ENCODE measurements at places on chromosomes 13 and 19.

DNA sequence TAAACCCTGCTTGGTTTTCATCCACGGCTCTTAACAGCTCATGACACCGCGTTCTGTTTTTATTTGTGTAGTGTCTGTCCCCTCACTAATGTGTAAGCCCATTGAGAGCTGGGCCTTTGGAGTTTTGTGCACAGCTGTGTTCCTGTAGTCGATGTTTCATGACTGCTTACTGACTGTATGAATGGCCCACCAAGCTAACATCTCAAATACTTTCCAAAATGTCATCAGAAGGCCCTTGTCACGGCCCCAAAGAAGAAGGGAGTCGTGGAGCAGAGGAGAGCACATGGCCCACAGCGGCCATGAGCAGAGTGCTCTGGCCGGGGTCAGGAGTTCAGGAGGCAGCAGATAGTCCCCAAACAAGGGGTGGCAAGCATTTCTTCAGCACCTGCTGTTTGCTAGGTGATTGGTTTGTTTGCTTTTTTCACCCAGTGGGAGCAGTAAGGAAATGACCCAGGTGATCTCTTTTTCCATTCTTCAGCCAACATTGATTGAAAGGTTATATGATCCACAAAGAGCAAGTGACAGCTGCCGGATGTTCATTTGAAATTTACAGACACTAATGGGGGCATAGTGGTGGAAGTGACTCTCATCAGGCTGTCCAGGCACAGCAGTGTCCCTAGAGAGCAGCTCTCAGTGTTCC is 315.2 kb downstream of the ATP8A2 start:
- DNase-seq = no peak
- peaks cover 5% of the 10 kb centered on the region for H3K4me1 ChIP-seq

DNA sequence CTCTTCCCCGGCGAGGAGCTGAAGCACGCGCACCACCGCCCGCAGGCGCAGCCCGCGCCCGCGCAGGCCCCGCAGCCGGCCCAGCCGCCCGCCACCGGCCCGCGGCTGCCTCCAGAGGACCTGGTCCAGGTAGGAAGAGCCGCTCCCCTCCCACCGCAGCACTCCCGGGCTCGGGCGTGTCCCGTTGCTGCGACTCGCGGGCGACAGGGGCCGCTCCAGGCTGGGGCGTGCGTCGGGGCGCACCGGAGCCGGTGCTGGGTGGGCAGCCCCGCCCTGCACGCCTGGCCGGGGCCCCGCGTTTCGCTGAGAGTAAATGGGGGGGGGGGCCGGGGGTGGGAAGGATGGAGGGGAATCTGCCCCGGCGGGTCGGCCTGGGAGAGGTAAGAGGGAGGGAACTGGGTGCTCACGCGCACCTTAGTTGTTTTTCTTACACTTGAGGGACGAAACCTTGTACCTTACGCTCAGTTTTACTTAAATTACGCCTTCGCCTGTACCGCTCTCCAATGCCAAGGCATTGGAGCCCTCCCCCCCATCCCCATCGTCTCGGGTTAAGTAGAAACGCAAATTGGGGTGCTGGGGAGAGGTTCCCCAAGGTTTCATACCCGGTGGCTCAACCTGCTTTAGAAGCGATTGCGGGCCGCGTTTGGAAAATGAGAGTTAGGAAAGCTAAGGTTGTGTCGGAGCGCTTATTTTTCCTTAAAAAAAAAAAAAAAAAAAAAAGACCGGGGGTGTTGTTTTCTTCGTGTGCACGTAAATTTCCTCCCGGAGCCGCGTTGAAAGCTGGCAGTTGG is 850 bp downstream of the KLF5 start:
- DNase-seq = peak; percentile 16
- H3K27ac ChIP-seq = peak overlapping the region; percentile 5
- H3K4me3 ChIP-seq = peak overlapping the region; percentile 57
- no peaks in the 10 kb centered on the region for H3K27me3 ChIP-seq

DNA sequence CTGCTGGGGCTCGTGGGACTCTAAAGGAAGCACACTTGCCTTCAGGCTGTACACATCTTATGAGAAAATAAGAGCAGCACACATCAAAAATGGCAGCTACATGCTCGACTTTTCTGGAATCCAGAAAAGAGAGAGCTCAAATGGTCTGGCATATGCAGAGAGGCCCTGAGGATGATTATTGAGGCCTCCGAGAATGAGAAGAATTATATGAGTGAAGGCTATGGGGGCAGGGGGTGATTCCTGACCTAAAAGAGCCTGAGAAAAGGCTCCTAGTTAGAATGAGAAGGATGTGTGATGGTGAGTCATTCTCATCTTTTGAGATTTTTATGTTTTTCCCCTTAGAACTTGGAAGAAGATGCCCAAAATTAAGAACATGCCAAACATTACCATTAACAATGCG is 97.1 kb downstream of the HSPH1 start:
- H3K27me3 ChIP-seq = peaks cover 2% of the 10 kb centered on the region
- no peak for DNase-seq
- no peak overlapping the region for H3K27ac ChIP-seq

- H3K27ac ChIP-seq = no peak overlapping the region
- no peaks in the 10 kb centered on the region for H3K27me3 ChIP-seq
- H3K36me3 ChIP-seq = no peaks in the 10 kb centered on the region
- no peak overlapping the region for H3K4me3 ChIP-seq
- DNase-seq = no peak
- H3K4me1 ChIP-seq = no peaks in the 10 kb centered on the region
Measured at GRCh38 chr13:96662036-96662435, 332.2 kb downstream of the OXGR1 start.

DNA sequence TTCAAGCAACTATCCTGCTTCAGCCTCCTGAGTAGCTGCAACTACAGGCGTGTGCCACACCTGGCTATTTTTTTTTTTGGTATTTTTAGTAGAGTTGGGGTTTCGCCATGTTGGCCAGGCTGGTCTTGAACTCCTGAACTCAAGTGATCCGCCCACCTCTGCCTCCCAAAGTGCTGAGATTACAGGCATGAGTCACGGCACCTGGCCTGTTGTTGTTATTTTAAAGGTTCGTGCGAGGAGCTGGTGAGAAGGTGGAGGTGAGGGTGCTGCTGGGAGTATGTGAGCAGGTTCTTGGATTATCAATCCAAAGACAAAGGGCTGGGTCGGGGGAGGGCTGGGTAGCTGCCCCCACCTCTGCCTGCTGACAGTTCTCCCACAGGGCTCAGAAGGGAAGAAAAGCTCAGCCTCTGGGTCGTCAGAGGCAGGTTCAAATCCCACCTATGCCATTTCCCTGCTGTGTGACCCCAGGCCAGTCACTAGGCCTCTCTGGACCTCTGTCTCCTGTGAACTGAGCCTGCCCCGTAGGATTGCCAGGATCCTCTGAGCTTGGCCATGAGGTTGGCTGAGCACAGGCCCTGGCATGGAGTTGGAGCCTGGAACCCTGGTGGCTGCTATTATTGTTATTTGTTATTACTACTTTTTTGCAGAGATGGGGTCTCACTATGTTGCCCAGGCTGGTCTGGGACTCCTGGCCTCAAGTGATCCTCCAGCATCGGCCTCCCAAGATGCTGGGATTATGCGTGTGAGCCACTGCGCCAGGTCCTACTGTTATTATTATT is 1.5 kb downstream of the CKM start:
- no peak overlapping the region for H3K27ac ChIP-seq
- H3K4me3 ChIP-seq = no peak overlapping the region
- H3K4me1 ChIP-seq = no peaks in the 10 kb centered on the region

DNA sequence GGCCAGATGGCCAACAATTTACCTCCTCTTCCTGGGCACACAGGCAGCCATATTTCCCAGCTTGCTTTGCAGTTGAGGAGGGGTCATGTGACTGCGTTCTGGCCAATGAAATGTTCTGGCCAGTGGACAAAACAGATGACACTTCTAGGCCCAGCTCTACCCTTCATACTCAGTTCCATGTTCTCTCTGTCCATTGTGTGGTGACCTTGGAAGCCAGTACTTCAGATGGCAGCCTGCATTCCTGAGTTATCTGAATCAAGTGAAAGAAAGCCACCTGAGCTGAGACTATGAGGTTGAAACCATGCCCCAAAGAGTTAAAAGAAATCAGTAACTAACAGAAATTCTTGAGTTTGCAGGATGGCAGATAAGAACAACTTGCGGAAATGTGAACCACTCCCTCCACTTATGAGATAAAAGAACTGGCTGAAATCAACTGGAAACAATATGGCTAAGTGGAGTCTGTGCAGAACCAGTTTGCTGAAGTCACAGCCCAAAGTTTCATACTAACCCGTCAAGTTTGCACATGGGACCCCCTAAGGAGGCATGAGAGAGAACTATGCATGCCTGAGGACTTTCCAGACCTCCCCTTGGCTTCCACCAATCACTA is 8.1 kb downstream of the FAM187B start:
- H3K27ac ChIP-seq = no peak overlapping the region
- no peak overlapping the region for H3K4me3 ChIP-seq
- H3K4me1 ChIP-seq = no peaks in the 10 kb centered on the region
- H3K36me3 ChIP-seq = no peaks in the 10 kb centered on the region
- peak; percentile 9 for DNase-seq
- H3K27me3 ChIP-seq = no peaks in the 10 kb centered on the region

DNA sequence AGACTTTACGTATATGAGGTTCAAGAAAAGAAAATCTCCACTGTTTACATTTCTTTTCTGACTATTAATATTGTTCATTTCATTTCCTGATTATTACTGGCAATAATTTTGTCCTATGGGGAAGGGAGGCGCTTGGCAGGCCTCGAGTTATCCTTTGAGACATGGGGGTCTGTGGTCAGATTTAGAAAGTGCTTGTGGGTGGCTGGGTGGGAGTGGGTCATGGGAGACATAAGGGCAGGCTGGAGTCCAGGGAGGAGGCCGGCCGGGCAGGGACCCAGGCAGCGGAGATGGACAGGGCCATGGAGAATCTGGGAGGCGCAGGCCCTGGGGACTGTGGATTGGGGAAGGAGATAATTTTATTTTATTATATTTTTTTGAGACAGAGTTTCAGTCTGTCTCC is 40.1 kb downstream of the LTBP4 start:
- H3K36me3 ChIP-seq = no peaks in the 10 kb centered on the region
- no peak overlapping the region for H3K27ac ChIP-seq
- peaks cover 20% of the 10 kb centered on the region for H3K4me1 ChIP-seq

DNA sequence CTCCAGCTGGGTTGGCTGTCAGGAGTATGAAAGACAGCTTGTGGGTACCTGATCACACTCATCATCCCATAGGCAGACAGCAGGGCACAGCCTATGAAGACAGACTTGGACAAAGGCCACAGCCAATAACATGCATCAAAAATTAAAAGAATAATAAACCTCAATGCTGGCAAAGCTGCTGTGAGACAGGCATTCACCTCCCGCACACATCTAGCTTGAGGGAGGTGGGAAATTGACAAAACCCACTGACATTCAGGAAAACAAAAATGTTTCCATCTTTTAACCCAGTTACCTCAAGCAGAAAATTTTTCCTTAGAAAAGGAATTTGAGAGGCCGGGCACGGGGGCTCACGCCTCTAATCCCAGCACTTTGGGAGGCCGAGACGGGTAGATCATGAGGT is 14.4 kb downstream of the IL12RB1 start:
- no peaks in the 10 kb centered on the region for H3K36me3 ChIP-seq
- H3K27ac ChIP-seq = no peak overlapping the region
- no peaks in the 10 kb centered on the region for H3K27me3 ChIP-seq

All from endothelial cell of umbilical vein (primary cell).